Heart right ventricle (tissue), 16 donors: ENCODE measurements at places on chromosomes 5 and 9. TPM values are rescaled to one million over a fixed set of nuclear protein-coding genes. Genes with fewer than 3 reads are reported as not detected.

LHX3 gene
- not detected for polyA plus RNA-seq

DNA sequence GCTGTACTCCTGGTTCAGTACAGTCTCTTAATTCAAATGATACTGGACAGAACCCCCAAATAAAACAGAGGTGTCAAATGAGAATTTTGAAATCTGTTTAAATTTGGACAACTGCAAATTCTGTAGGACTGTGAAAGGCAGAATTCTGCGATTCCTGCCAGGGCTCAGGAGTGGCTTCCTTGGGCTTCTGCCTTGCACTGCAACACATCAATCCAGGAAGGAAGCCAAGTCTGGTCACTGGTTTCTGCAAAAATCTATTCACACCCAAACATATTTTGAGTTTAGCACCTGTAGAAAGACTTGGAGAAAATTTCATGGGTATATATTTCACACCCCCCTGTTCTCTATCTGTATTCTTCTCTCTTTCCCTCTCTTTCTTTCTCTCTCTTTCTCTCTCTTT lies 37.5 kb upstream of the FST start:
- no peak for DNase-seq

- peak; percentile 61 for DNase-seq
Observed at GRCh38 chr9:96232539-96233241, 69.3 kb downstream of the HSD17B3 start.

PDE8B gene
- 1.1 TPM for polyA plus RNA-seq

- no peak for DNase-seq
Observed at GRCh38 chr9:130675396-130675795, 11.0 kb downstream of the PRDM12 start.

PCA3 gene
- polyA plus RNA-seq = 0.01 TPM

RANBP3L gene
- 0.09 TPM for polyA plus RNA-seq

APBB3 gene
- 6.9 TPM for polyA plus RNA-seq

DNA sequence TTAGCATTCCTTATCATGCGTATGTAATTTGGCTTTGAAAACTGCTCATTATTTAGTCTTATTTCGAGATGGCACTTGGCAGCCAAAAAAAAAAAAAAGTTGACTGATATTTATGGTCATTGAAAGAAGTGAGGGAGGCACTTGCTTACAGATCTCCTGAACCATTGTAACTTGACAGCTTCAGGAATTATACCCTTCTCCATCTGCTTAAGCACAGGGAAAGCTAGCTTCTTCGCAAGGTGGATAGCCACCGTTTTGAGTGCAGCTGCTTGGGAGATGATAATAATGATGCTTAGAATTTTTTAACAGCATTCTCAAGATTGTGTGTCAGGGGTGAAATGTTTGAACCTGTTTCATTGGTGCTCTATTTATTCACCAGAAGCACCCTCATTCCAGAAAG lies 116.1 kb downstream of the GIN1 start:
- no peak for DNase-seq

OTULINL gene
- 0.29 TPM for polyA plus RNA-seq

- no peak for DNase-seq
Observed at GRCh38 chr5:93571114-93571949, 9.7 kb downstream of the NR2F1-AS1 start.

GRCh38 chr9:108083796-108084352 lies 594.3 kb upstream of the KLF4 start:
- no peak for DNase-seq

GRCh38 chr5:111532886-111533582 lies 20.7 kb upstream of the STARD4 start:
- no peak for DNase-seq

DNA sequence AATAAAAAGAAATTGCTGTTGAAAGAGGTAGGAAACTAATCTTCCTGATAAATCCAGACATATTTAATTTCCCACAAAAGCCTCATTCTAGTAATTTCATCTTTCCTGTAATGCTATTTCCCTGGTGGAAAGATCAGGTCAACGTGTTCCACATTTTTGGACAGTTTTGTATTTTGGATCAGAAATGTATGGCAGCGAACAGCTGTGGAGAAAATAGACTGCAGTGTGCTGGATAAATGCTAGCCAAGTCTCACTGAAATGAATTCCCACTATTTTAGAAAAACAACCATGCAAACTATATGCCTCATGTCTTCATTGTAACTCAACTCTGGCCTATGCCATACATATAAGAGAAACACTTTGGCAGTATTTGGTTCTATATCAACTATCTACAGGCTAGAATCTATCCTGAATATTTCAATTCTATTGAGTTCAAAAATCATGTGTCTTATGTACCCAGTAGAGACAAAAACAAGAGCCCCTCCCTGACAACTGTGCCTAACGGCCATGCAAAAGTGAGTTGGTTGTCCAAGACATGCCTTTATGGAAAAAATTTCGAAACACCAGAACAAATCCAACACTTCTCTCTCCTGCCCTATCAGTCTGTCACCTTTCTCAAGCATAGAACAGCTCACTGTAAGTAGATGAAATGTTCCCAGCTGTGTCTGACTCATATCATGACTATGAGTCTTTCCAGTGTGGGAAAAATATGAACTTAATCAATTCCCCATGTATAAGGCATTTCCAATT lies 191.3 kb upstream of the NREP start:
- DNase-seq = no peak

ZNF354C gene
- 1.1 TPM for polyA plus RNA-seq

DNA sequence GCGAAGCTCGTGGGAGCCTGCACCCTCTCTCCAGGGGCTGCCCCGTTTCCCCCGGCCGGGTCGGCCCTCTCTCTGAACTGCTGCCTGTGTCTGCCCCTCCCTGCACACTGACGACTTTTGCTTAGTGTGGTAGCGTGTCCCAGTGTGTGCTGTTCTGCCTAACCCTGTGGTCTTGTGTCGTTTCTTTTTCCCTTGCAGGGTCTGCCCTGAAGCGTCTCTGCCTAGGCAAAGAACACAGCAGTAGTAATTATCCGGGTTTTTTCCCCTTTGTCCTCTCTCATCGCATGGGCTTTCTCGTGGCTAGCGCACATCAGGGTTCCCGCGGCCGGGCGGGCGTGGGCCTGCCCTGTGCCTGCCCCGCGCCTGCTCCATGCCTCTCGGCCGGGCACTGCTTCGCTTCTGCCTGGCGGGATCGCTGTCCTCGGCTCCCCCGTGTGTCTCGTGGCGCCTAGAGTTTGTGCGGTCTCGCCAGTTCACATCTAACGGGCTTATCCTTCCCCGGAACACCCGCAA lies 122.7 kb downstream of the WNK2 start:
- DNase-seq = peak; percentile 2

ANKRD31 gene
- 0.07 TPM for polyA plus RNA-seq

GRCh38 chr5:180318456-180319089 lies 26.7 kb upstream of the MAPK9 start:
- no peak for DNase-seq

DNA sequence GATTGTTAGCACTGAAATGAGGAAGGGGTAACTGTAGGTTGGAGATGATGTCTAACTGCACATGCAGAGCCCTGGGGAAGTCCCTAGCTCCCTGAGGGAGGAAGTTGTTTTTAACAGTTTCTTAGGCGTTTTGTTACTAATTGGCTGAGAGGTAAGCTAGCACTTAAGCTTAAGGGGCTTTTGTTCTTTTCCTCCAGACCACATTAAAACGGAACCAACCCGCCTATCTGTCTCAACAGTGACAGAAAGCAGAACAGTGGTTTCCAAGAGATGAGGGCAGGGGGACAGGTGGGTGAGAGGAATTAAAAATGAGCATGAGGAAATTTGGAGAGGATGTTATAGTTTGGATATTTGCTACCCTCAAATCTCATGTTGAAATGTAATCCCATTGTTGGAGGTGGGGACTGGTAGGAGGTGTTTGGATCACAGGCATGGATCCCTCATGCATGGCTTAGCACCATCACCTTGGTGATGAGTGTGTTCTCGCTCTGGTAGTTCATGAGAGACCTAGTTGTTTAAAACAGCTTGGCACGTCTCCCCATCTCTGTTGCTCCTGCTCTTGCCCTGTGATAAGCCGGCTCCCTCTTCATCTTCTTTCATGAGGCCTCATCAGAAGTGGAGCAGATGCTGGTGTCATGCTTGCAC lies 38.9 kb downstream of the LYRM7 start:
- DNase-seq = no peak

PFN3 gene
- not detected for polyA plus RNA-seq

- DNase-seq = no peak
Observed at GRCh38 chr9:81289622-81290021, 399.7 kb downstream of the TLE1 start.

DNA sequence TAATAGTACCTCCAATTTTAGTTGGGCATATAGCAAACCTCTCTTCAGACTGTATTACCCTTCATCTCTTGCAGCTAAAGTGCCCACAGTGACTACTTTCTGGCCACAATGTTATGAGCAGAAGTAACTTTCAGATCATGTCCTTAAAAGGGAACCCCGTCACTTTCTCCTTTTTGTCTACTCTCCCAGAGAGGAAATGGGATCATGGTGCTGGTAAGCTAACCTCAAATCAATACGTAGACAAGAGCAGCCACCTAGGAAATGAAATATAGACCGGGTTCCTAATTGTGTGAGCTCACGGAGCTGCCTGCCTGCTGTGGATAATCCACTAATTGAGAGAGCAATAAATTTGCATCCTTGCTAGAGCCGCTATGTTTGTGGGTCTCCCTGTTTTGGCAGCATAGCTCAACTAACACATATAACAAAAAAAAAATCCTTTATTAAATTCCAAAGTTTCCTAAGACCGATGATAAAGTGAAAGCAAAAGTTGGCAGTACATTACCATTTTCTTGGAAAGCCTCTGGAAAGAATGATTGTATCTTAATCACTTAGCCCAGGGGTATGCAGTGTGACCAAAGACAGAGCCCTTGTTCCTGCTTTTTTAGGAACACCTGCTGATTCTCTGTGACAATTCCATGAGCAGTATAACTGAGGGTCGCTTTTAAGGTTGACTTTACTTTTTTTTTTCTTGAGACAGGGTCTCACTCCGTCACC lies 5.6 kb upstream of the IL7R start:
- no peak for DNase-seq

- DNase-seq = no peak
Observed at GRCh38 chr5:24525414-24525813, 119.4 kb downstream of the CDH10 start.

DNA sequence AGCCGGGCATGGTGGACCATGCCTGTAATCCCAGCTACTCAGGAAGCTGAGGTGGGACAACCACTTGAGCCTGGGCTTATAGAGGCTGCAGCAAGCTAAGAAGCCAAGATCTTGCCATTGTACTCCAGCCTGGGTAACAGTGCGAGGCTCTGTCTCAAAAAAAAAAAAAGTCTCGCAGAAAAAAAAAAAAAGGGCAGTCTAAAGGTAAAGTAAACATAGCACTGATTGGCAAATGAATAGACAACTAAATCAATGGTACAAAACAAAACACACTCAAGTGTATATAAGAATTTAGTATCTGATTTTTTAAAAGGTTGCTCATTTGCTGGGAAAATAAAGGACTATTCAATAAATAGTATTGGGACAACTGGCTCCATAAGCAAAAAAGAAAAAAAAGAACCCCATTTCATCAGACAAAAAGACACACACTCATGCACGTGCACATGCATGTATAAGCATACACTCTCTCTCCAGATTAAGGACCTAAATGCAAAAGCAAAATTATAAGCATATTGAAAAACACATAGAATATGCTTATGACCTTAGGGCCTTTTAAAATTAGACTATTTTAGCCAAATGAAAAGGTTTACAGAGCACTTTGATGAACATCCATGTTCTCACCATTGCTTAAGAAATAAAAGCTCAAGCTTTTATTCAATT lies 5.7 kb downstream of the IL6ST start:
- DNase-seq = no peak

GRCh38 chr9:134707031-134707680 lies 65.6 kb downstream of the COL5A1 start:
- DNase-seq = peak; percentile 86

GRCh38 chr5:35136386-35136785 lies 88.6 kb upstream of the AGXT2 start:
- no peak for DNase-seq

GRCh38 chr5:111004291-111004690 lies 67.2 kb upstream of the TSLP start:
- DNase-seq = no peak

GRCh38 chr5:157748760-157749461 lies 5.4 kb downstream of the LSM11 start:
- no peak for DNase-seq

- DNase-seq = no peak
Observed at GRCh38 chr5:107517185-107518033, 153.3 kb downstream of the EFNA5 start.

- peak; percentile 78 for DNase-seq
Observed at GRCh38 chr5:169071-169727, 22.1 kb upstream of the LRRC14B start.

GRCh38 chr9:18358325-18358724 lies 115.6 kb upstream of the ADAMTSL1 start:
- no peak for DNase-seq

- DNase-seq = no peak
Observed at GRCh38 chr5:25362799-25363198, 718.0 kb upstream of the CDH10 start.
